ENCODE measurements at places on chromosomes 3 and 15.

- DNase-seq, result no peak
Observed at GRCh38 chr15:101264911-101265641, 12.2 kb downstream of the SELENOS start.

GRCh38 chr3:66477856-66478255 lies 23.0 kb downstream of the LRIG1 start:
- DNase-seq, result no peak

DNA sequence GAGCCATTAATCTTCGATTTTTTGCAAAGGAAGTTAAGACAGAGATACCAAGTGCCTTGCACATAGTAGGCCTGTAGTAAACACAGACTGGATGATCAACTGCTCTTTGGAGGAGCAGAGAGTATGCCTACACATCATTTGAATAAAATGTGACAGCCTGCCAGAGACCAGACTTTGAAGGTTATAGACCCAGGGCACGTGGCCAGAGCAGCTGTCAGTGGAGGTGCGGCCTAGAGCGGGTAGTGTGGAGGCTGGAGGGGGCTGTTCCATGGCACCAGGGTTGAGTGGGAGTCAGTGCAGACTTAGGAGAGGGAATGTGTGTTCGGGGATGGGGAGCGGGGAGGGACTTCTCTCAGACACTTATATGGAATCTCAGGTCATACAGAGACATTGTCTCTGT lies 80.8 kb downstream of the SMAD3 start:
- no peak for DNase-seq

DNA sequence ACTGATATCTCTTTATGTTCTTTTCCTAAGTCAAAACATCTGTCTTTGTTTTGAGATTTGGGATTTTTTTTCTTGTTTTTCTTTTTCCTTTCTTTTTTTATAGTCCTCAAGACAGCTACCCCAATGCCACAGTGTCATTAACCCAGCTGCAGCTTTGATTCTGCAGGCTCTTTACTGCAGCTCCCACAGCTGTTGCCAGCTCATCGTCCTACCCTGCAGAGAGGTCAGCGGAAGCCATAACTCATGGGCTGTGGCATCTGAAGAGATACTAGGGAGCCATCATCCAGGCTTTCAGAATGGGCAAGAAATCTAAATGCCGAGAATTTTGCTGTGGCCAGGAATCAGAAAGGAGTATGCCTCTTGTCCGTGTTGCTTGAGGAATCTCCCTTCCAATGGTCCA lies 44.3 kb upstream of the SLC24A5 start:
- no peak for DNase-seq

- DNase-seq, result no peak
Observed at GRCh38 chr3:182690172-182690571, 103.1 kb upstream of the ATP11B start.

GRCh38 chr3:179046497-179047353 lies 24.9 kb downstream of the ZMAT3 start:
- no peak for DNase-seq

GRCh38 chr3:49310677-49311076 lies 29.2 kb downstream of the USP4 start:
- DNase-seq, result no peak

DNA sequence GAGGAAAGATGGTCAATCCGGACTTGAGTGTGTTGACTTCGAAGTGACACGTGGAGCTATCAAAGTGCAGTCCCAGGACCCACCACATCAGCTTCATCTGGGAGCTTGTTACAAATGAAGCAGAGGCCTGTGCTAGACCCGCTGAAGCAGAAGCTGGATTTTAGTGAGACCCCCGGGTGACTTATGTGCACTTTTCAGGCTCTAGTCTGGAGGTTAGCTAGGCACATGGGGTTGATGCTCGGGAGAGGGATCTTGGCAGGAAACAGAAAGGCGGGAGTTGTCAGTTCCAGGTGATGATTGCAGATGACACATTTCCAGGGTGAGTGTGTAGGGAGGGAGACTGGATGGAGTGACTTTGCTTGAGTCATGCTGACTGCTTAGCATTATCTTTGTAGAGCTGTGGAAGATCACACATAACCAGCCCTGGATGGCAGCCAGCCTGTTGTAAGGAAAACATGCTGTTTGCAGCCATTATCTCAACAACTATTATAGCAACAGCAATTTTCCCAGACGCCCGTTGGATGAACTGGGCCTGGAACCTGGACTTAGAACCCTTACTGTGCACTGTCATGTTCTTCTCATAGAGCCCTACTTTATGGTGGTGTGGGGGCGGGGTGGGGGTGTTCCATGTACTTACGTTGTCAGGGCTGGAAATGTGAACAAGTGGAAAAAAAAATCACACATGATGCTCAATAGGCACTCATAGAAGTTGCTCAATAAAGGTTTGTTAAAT lies 122.4 kb downstream of the THSD4 start:
- no peak for DNase-seq

- DNase-seq, result no peak
Observed at GRCh38 chr3:141939759-141940158, 63.3 kb downstream of the ATP1B3 start.

DNA sequence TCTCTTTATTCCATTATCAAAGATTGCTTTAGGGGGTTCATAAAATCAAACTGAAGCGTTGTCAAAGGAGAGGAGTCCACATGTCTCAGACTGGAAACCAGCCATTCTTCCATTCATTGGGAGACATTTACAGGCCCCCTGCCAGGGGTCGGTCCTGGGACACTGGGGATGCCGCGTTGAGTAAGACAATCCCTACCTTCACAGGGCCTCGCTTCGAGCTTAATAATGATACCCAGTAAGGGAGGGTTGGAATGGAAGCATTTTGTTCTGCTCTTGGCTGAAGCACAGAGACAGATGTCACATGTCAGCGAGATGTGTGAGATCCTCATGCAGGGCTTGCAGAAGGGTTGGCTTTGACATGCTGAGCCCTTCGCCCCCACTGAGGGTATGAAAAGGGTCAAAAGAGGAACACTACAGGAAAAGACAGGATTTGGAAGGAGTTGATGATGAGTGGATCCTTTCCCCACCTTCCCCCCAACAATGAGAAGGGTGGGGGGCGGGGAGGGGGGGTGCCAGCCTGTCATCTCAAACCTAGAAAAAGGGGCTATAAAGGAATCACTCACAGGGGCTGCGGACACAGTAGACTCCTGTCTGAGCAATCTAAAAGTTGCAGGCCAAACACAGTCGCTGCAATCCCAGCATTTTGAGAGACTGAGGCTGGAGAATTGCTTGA lies 25.6 kb upstream of the ARL8B start:
- no peak for DNase-seq

DNA sequence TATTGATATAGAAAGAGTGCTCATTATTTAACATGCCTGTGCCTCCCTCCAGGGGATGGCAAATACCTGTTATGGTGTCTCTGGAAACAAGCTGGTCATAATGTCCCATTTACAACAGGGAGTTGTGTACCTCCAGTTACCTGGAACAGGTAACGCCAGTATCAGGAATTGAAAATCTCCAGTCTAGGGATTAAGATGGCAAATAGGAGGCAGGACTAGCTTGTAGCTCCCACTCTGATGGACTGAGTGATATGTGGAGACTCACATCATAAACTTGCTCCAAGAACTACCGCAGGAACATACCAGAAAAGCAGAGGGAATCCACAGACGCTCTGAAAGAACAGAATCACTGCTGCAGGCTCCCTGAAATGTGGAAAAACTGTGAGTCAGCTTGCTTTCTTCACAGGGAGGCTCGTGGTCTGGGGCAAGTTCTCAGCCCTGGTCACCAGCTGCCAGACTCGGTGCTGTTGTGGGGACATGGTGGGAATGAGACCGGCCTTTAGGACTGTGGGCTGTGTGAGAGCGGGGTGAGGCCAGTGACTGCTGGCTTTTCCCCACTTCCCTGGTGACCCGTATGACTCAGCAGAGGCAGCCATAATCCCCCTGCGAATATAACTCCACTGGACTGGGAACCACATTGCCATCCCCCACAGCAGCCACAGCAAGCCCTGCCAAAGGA lies 97.4 kb downstream of the KCNAB1 start:
- DNase-seq, result no peak

GRCh38 chr15:82986442-82986780 lies 401 bp downstream of the RAMAC start:
- DNase-seq, result no peak

DNA sequence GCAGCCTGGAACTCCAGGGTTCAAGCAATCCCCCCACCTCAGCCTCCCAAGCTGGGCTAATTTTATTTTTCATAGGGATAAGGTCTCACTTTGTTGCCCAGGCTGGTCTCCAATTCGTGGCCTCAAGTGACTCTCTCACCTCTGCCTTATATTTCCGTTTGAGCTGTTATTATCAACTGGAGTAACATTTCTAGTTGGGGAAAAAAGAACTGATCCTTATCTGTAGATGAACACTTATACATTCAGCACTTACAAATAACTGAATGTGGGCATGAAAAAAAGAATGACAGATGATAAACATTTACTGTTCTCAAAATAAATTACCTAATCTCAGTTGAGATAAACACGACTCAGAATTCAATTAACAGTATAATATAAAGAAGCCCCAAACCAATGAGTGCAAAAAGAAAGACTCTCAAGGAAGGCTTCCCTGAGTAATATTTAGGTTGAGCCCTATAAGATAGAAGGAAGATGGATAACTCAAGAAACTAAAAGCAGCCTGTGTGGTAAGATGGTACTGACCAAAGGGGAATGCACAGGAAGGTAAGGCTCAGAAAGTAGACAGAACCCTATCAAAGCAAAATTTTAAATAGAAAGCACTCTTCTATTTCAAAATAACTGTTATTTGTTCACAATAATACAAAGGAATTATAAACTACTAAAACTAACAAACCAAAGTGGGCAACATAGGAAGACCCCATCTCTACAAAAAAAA lies 11.8 kb downstream of the UBE3A start:
- DNase-seq, result no peak

All from NCI-H1436 treated with DMSO at 0.1 percent for 48 hours (cell line).